ENCODE measurements at places on chromosomes 2 and 18.

GRCh38 chr2:10659898-10660568 is 29.7 kb downstream of the NOL10 start:
- no peak for DNase-seq

DNA sequence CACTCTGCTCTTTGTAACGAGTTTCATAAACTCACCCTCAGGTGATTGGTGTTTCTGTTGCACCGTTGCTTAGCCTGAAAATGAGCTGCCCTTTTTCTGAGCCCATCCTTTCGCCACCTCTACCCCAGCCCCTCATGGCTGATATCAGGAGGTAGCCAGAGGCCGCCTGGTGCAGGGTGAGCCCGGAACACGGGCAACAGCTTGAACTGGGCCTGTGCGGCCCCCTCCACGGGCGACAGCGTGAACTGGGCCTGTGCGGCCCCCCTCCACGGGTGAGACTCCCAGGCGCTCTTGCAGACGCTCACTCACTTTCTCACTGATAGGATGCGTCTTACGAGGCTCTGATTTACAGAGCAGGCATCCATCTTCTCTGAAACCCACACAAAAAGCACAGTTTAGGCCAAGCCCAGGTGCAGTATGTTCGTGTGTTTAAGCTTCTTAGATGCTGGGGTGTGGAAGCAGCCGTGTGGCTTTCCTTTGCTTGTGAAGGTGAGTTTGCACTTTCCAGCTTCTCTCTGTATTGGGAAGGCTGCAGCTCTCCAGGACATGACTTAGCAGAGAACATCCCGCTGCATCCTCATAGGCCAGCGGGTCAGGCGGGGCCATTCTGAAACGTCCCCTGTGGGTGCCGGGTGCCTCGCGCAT is 83.5 kb downstream of the NFATC1 start:
- no peak for DNase-seq

- DNase-seq, result no peak
These were observed 467.7 kb downstream of the EPHA4 start for GRCh38 chr2:221104361-221104811.

DNA sequence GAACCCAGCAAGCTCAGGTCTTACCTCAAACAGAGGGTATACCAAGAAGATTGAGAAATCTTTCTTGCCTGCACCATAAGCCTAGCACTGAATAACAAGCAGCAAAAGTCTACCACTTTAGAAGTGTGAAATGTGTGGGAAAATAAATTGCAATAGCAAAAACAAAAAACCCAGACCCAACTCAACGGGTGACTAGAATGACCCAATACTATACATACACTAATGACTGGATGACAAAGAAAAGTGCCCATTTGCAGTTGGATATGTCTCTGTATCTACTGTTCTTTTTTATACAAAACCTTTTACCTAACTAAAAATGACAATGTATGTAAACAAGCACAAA is 950.6 kb downstream of the TRIB2 start:
- DNase-seq, result no peak

DNA sequence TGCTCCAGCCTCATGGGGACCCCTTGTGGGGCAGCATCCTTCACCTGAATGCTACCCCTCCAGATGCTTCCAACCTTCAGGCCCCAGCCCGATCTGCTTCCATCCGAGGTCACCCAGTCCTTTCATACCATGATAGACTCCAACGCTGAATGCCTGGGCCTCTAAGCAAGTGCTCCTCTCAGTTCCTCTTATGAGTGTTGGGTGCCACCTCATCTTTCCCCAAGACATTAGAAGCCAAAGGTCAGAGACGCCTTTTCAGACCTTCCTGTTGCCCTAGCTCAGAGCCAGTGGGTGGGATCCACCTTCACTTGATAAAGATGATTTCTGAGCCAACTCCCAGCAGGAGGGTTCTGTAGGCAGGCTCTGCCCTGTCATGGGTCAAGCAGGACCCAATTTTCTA is 174.5 kb upstream of the MGAT5 start:
- DNase-seq, result no peak

GRCh38 chr2:144890828-144891227 is 370.9 kb upstream of the ZEB2 start:
- DNase-seq, result no peak

DNA sequence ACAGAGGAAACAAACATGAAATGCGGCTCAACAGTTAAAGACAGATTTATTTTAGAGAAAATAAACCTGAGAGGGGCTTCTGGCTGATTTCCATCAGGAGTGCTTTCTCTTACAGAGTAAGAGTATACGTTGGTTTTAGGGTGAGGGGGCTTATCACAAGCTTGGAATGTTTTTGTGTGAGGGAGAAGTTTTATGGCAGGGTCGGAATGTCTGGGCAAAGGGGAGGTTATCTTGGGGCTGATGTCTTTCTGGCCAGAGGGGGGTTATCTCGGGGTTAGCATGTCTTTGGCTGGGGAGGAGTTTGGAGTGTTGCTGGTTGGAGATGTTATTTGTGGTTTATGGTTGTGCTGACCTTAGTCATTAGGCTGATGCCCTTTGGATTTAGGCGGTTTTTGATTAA is 22.1 kb downstream of the PTRHD1 start:
- DNase-seq, result no peak

DNA sequence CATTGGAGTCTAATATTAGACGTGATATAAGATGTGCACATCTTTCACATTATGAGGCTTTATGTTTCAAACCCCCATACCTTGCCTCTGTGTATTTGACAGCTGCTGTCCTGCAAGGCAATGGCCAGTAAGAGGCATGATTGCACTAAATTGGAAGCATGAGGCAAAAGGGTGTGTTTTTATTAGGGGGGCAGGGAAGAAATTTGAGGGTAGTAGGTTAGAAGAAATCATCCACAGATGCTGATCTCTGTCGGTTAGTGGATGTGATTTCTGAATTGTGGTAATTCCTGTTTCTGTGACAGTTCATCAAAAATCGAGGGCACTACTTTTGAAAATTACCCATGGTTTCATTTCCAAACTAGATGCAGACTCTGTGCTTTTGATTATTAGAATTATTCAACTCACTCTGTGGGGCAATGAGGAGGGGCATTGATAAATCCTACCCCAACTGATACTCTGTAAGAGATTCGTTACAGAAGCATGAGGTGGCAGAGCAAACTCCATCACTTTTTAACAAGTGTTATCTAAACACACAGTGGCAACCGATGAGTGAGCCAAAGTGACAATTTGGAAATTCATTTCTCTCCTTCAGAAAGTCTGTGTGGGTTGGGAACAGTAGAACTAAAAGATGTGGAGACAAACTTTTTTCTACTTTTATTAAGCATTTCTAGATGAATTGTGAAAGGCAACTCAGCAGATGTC is 453.0 kb downstream of the ARHGAP15 start:
- DNase-seq, result no peak

GRCh38 chr2:26685989-26686839 is 6.3 kb upstream of the KCNK3 start:
- no peak for DNase-seq

DNA sequence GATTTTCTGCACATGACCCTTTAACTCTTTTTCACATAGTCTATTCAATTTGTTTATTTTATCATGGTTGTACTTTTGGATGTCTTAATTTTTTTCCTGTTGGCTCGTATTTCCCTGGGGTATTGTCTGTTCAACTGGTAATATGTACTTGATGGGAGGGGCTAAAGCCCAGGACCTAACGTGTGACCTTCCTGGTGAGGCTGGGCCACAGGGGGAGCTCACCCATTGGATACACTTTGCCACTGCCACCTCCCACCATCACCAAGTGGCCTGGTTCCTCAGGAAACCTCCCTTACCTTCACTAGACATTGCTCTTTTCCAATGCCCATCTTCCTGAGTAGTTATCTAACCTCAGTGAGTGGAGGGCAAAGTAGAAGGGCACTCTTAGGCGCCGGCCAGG is 143.9 kb upstream of the LTBP1 start:
- no peak for DNase-seq

- no peak for DNase-seq
These were observed 30.6 kb downstream of the SOWAHC start for GRCh38 chr2:109644571-109645275.

GRCh38 chr18:46407486-46408166 is 249.4 kb downstream of the LOXHD1 start:
- DNase-seq, result no peak

DNA sequence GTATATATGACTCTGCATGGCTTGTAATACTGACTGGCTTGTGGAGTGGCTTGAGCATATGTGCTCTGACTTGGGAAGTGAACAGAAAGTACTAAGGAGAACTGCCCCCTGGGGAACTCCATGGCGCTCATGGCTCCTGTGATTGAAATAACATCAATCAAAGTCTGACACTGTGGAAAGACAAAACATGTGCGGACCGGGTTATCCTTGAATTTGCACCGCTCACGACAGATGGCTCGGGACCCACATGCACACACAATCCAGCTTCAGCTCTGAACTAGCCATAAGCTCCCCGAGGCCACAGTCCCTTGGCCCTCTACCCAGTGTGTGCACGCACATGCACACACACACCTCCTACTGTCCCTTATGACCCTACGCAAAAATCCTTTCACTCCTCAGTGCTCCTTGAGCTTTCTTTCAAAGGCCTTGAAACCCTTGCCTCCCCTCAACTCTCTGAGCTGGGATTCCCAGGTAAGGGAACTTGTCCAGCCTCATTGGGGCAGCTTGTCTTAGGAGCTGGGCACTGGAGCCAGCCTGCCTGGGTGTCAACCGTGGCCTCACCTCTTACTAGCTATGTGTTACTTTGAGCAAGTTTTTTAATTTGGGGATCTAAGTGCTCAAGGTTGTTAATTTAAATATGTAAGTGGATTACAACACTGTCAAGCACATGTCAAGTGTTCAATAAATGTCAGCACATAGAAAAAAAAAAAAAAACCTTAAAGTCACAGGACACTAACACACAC is 43.6 kb downstream of the MRPS5 start:
- DNase-seq, result no peak

- DNase-seq, result no peak
These were observed 13.0 kb downstream of the ODC1 start for GRCh38 chr2:10434886-10435819.

- DNase-seq, result no peak
These were observed 4.6 kb downstream of the MAP3K20 start for GRCh38 chr2:173079973-173080860.

All from cortex of kidney (tissue), 1 donor.